ENCODE measurements at places on chromosomes 7 and 10.

DNA sequence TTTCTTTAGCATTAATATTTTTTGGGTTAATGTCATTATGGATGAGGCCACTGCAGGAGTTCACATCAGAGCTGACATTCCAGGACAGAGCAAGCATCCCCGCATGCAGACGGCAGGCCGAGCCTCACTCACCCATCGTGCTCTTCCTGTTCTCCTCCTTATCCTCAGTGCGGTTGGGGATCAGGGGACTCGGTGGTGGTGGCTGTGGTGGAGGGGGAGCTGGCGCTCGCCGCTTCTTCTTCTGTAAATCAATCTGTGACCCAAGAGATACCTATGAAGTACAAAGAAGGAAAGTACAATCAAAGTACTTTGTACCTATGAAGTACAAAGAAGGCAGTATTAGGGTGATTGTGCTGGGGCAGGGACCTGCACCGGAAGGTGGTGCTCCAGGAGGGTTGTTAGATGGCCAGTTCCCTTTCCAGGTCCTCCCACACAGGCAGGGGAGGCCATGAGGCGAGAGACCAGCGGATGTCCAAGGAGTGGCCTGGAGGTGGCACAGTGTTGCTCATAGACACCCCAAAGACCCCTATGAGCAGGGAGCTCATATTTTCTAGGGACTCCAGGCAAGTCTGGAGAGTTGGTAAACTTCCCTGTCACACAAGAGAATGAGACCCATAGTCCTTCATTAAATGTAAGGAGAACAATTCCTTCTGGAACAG lies 231.4 kb downstream of the COBL start:
- DNase-seq: no peak

DNA sequence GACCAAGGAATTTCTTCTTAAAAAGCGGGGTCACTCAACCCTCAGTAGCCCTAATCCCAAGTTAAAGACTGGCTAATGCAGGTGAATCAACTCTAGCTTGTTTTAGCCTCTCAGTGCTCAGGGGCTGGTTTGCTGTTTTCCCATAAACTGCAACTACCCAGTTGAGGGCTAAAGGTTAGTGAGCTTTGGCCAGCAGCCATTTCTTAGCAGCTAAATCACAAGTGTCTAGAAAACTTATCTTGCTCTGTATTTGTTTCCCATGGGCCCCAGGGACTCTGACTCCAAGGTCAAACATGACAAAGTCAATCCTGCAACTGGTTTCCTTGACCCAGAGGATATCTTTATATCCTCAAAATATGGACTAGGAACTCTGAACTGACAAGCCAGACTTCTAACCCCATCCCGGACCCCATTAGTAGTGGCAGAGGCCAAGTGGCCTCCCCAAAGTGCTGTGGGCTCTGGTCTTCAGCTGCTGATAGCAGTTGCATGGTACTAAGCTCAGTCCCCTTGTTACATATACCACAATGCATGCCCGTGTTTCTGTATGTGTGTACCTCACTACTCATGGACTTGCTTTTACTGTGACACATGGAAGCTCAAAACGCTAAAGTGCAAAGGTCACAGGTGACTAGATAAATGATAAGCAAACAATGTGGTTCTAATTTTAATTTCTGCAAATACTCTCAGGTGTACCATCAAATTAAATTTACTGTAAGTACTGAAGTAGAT lies 793.0 kb upstream of the IGFBP3 start:
- no peak for DNase-seq

GRCh38 chr10:100506596-100507356 lies 12.9 kb downstream of the SEC31B start:
- DNase-seq: no peak

GRCh38 chr7:17600340-17600752 lies 301.9 kb downstream of the AHR start:
- DNase-seq: no peak

- no peak for DNase-seq
Measured at GRCh38 chr7:1637155-1637554, 32.9 kb upstream of the ELFN1 start.

DNA sequence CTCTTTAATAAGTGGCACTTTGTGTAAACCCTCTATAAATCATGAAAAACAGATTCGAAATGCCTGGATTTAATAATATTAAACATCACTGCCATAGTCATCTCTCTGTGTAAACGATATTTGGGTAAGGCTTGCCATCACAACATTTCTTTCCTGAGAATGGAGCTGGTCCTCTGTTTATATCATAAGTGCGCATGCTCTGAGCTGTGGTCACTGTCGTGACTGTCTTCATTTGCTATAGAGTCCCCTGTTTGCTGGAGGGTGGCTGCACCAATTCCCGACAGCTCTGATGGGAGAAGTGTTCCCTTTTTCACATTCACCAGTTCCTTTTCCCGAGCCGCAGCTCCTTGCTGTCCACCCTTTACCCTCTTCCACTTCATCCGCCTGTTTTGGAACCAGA lies 50.4 kb upstream of the AGMO start:
- DNase-seq: no peak

GRCh38 chr10:43884501-43885105 lies 235.9 kb upstream of the ZNF32 start:
- DNase-seq: no peak

GRCh38 chr10:129605266-129605985 lies 138.4 kb downstream of the MGMT start:
- no peak for DNase-seq

DNA sequence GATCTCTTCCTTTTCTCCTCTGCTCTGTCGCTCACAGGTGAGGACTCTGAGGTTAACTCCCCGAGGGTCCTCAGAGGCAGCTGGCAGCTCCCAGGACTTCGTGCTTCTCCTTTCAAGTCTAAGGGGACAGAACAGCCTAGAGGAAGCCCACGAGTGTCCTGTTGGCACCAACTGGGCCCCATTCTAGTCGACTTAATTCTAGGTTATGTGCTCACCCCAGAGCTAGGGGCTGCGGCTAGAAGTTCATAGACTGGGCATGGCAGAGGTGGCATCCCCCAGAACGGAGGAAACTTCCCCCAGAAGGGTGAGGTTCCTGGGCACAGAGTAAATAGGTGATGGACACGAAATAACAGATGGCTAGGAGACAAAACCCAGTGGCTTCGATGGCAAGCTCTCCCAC lies 259.4 kb downstream of the TEX36 start:
- no peak for DNase-seq

GRCh38 chr7:152177681-152178404 lies 152.4 kb downstream of the GALNT11 start:
- DNase-seq: no peak

DNA sequence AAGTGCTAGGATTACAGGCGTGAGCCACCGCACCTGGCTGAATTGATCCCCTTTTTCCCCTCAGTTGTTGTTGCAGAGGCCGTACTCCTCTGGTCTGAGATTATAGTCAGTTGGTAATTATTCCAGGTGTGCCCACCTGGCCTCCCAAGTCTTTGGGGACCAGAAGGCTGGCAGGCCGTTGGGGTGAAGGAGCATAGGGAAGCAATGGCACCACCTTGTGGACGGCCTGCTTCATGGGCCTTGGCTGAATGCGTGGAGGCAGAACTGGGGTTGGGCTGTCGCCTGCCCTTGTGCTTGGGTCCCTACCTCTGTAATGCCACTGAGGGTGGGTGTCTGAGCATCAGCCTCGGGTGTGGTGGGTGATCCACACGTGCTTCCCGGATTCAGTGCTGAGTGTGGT lies 125.7 kb downstream of the RGS10 start:
- peak; percentile 78 for DNase-seq

DNA sequence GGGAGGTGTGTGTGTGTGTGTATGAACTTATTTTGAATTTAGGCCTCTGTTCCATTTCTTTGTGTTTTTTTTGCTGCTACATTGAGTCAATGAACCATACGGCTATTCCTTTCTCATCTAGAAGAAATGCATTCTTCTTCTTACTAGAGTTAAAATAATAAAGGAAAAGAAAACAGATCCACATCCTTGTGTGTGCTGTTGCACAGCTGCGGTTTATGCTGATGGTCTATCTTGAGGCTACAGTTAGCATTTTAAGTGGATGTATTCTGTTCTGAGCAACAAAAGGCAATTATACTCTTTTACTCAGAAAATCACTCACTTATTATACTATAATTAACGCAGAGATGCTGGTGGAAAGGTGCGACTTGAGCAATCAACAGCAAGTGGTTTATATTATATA lies 615.0 kb upstream of the MBL2 start:
- no peak for DNase-seq

DNA sequence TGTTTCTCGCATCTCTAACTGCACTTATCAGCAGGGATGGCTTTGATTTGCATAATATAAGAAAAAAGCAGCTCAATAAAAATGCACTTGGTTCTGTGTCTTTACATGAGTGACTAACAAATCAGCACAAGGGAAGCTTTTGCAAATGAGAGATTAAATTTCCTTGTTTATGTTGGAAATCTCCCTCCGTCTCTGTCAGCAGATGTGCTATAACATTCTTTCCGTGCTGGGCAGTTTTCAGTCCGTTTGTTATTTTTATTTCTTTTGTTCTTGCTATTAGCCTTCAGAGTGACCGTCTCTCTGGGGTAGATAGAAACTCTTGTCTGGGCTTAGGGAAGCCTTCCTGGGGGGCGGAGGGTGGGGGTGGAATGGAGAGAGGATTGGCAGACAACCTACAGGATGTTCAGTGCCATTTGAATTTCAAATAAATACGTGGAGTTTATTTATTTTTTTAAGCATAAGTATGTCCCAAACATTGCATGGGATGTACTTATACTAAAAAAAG lies 96.0 kb downstream of the GATA3 start:
- DNase-seq: no peak

GRCh38 chr7:20797042-20797461 lies 10.4 kb upstream of the SP8 start:
- DNase-seq: no peak

DNA sequence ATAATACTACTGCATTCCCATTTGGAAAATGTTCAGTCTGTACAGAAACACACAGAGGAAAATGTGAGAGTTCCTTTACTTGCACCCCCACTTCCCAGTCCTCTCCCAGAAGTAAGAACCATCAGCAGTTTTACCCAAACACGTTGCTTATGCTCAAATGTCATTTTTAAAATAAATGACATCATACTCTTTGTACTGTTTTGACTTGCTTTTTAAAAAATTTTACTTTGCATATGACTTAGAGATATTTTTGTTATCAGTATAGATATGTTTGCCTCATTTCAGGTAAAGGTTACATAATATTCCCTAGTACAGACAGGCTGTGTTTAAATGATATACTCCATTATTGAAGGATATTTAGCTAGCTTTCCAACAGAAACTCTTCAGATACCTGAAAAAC lies 13.5 kb upstream of the PTPRN2 start:
- DNase-seq: no peak

DNA sequence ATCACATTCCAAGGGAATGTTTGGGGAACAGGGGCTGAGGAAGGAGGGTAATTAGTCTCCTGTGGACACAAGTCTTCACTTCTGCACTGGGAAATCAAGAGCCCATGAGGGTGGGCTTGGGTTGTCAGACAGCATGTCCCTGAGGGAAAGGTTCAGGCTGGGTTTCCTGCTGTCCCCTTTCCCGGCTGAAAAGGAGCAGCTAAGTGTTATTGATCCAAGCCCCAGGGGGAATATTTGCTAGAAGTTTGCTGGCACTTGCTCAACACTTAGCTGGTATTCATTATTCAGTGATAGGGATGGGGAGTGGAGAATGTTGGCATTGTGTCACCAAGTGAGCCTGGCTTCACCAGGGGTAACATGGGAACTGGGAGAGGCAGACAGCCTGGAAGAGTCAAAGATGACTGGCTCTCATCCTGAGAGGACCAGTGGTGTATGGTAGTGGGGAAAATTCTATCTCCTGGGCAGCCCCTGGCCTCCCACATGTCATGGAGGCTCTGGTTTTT lies 344.4 kb upstream of the PODXL start:
- DNase-seq: no peak

DNA sequence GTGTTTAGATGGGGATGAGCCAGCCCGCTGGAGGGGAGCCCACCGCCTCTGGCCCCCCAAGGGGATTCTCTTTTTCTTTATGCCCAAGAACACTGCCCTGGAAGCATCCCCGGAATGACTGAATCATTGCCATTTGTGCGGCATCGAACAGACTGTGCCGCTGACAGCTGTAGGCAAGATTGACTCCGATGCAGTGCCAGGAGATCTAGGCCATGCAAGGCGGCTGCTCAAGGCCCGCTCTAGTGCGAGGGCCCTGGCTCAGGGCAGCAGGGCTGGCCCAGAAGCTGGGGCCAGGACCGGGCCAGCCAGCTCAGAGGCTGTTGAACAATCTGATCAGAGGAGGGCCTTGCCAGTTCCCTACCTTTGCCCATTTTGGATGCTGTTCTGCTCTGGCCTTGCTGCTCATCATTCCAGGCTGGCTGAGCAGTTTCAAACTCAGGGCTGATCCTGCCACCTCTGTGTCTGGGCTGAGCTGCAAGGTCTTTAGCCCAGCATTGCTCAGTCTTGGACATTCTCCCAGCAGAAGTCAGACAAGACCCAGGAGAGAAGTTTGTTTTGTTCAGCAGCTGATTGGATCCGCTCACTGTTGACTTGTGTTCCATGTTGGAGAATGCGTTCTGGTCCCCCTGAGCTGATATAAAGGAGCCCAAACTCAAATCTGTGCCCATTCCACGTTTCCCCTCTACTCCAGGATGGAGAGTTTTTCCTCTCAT lies 485.3 kb upstream of the GALNT17 start:
- DNase-seq: no peak

DNA sequence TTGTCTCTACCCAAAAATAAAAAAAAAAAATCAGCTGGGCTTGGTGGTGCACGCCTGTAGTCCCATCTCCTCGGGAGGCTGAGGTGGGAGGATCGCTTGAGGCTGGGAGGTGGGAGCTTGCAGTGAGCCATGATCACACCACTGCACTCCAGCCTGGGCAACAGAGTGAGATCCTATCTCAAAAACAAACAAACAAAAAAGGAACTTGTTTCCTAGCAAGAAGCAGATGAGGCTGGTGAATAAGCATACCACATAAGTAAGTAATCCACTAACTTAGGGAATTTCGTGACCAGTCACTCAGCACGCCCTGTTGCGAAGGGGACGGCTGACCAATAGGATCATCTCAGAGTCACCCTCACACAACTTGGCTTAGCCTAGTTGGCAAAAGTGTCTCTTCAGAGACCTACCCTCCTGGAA lies 64.6 kb downstream of the CUX1 start:
- DNase-seq: no peak

- DNase-seq: no peak
Measured at GRCh38 chr7:33918438-33919143, 13.3 kb downstream of the BMPER start.

GRCh38 chr7:75756991-75757676 lies 14.9 kb downstream of the CCL26 start:
- no peak for DNase-seq

DNA sequence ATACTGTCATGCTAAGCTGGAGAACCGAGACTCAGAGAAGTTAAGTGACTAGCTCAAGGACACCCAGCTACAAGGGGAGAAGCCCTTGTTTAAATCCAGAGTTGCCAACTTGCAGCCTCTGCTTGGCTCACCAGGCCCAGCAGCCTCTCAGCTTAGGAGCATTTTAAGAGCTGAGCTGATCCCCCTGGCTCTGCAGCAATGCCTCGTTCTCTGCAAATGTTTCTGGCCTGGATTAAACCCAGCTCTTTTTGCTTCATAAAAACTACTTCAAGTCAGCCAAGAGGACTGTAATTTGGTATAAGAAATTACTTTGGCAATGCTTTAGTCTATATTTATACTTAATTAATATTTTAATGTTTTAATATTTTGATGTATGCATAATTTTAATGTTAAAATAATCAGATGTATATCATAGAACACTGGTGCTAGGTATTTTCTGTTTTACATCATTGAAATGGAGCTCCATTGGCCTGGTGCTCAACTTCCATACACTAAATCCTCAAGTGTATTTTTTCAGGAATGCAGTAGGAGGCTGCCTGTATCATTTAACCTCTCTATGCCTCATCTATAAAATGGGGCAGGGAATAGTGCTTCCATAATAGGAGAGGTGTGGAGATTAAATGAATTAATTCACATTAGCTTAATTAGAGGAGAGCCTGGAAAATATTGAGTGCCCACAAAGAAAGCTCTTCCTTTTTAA lies 184.2 kb downstream of the EMX2 start:
- DNase-seq: no peak

Data from activated CD4-positive, alpha-beta T cell treated with anti-CD3 and anti-CD28 coated beads, Interleukin-2, amount 10 ng/mL, durations not matched to agents 7 days and 5 days (primary cell).